ENCODE measurements at places on chromosomes 16 and 17.

DNA sequence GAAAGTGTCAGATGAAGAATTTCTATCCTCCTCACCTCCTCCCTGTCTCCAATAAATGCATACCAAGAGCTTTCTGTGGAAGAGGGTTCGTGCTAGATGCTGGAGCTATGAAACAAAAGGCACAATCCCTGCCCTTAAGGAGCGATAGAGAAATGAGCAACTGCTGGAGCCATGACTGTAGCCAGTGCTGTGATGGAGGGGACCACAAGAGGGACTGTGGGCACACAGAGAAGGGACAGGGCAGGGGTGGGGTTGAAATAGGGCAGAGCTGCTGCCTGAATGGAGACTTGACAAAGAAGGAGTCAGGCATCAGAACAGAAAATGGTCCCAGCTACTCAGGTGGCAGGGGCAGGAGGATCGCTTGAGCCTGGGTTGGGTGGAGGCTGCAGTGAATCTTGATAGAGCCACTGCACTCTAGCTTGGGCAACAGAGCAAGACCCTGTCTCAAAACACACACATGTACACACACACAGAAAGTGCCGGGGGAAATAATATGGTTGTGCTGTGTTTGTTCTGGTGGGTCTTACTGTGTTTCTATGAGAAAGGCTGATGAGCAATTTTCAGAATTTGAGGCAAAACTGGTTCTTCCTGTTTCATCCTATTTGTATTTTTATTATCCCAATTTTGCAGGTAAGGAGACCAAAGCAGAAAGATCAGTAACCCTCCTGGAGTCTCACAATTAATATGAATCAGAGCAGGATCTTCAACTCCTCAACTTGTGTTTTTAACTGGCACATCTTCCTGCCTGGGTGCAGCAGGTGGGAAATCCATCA, 16.5 kb downstream of the TMEM98 start:
- no peak for DNase-seq

DNA sequence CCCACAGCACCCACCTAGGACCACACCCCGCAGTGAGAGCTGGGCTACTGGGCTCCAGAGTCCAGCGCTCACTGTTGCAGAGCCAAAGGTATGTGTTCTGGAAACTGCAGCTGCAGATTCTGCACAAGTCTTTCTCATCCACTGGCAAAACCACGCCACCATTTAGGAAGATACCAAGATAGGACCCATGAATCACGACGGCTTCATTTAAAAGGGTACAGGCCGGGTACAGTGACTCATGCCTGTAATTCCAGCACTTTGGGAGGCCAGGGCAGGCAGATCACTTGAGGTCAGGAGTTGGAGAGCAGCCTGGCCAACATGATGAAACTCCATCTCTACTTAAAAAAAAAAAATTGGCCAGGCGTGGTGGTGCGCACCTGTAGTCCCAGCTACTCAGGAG, 18.8 kb downstream of the FOXF1 start:
- DNase-seq, result no peak

GRCh38 chr16:88005968-88006367, 54.7 kb downstream of the BANP start:
- no peak for DNase-seq

DNA sequence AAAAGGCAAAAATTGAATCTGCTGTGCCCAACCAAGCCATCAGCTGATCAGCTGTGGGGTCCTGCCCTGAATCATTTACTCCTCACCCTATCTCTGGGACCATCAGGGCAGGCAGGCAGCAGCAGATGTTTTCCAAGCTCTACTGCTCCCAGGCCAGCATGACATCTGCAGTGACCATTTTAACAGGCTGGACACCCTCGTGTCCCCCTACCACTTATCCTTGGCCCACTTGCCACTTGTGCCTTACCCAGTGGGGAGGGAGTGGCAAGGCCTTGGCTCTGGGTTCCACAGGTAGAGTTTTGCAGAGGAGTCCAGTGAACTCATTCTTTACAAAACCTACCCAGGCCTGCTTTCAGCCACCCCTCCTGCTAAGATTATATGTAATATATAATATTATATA, 12.0 kb upstream of the CA4 start:
- DNase-seq, result no peak

DNA sequence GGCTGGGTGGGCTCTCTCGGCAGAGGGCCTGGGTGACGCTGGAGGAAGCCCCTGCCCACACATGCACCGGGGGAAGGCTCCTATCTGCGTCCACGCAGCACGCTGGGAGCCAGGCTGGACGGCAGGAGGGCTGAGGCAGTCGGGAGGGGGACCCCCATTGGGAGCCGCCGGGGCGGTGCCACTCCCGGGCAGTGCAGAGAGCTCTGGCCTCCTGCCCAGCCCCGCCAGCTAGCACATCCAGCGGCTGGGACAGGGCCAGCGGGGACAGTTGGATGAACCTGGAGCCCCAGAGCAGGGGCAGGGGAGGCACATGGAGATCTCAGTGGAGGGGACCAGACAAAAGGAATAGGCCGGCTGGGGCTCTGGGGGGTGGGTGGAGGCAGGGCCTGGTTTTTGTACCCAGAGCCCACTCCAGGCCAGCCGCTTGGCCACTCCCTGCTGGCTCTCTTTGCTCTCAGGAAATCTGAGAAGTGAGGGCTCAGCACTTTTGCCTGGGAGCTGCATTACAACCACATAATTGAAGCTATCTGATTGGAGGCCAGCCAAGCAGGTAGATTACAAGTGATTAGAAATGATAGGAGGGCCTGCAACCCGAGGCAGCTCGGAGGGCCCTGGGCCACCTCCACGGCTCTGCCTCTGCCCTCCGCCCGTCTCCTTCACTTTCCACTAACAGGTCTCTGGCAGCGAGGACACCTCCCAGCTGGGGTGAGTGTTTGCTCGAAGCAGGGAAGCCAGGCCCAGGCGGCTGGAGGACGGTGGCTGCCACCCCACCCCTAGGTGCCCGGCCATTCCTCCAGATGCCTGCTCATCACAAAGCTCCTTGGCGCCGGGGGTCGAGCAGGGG, 40.1 kb downstream of the ENGASE start:
- DNase-seq, result no peak

- no peak for DNase-seq
Observed at GRCh38 chr17:39908789-39909352, 9.6 kb downstream of the GSDMB start.

GRCh38 chr17:49910094-49910857, 58.7 kb upstream of the DLX4 start:
- DNase-seq, result no peak

GRCh38 chr16:2487903-2488531, 13.1 kb downstream of the TBC1D24 start:
- no peak for DNase-seq

- no peak for DNase-seq
Observed at GRCh38 chr17:58184308-58184985, 8.1 kb upstream of the EPX start.

DNA sequence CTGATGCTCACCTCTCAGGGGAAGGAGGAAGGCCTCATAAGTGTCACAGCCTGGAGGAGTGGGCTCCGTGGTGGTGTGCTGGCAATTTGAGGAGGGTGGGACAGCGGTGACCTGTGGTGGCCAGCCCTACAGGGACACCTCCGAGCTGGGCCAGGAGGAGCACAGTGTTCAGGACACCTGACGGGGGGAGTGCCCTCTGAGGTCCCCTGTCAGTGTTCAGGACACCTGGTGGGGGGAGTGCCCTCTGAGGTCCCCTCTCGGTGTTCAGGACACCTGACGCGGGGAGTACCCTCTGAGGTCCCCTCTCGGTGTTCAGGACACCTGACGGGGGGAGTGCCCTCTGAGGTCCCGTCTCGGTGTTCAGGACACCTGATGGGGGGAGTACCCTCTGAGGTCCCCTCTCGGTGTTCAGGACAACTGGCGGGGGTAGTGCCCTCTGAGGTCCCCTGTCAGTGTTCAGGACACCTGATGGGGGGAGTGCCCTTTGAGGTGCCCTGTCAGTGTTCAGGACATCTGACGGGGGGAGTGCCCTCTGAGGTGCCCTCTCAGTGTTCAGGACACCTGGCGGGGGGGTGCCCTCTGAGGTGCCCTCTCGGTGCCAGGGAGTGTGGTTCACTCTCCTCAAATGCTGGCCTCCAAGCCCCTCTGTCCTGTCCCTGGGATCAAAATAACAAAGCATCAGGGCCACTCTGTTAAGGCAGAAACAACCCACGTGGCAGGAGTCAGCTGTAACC, 73.4 kb upstream of the ZNF469 start:
- no peak for DNase-seq

DNA sequence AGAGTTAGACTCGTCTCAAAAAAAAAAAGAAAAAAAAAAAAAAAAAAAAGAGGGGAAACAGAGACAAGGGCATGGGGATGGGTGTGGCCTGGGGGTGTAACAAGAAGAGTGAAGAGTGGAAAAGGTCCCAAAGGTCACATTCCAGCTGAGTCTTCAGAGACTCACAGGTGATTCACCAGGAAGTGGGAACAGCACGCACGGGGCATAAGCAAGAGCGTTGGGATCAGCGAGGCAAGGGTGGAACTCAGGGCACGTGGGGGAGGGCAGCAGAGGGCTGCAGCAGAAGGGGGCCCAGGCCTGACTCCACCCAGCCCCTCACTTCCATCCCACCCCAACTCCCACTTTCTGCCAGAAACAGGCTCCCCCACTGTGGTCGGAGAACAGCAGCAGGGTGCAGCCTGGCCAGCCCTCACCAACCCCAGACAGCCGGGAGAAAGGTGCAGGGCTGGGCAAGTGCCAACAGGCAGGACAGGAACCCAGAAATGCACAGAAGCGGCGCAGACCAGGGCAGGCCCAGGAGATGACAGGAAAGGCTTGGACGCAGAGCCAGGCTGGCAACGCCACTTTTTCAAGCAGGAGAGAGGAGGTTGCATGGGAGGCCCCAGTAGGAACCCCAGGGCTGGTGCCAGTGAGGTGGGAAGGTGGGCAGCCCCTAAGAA, 3.3 kb downstream of the MEAK7 start:
- DNase-seq, result no peak

- DNase-seq, result no peak
Observed at GRCh38 chr17:68482576-68483041, 25.3 kb upstream of the WIPI1 start.

DNA sequence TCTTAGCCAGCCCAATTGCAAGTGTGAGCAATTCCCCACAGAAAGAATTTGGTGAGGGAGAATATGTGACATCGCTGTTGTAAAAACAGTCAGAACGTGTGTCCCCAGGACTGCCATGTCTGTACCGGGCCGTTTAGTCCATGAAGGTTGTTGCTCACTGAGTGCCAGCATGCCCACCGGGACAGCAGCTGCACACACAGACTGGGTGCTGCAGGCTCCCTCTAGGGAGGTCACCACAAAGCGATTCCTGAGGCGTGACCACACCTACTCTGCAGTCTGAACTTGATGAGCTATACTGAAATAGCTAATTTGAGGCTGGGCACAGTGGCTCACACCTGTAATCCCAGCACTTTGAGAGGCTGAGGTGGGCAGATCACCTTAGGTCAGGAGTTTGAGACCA, 44.1 kb upstream of the ADORA2B start:
- DNase-seq, result no peak

GRCh38 chr16:86642087-86642486, 63.7 kb downstream of the FOXL1 start:
- no peak for DNase-seq

DNA sequence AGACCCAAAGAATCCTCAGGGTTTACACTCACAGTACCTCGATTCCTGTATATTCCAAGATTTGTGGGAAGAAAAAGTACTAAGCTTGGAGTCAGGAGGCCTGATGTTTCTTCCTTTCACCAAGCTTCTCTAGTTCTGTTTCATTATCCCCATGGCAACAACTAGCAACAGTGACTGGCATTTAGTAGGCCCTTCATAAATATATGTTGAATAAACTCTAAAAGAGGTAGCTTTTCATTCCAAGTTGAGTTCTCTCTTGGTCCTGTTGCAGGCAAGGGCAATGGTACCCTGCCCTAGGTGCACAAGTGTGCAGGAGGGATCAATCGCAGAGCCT, 527 bp upstream of the UBE2Z start:
- no peak for DNase-seq

- DNase-seq, result peak; percentile 87
Observed at GRCh38 chr17:77404812-77405581, 264.2 kb downstream of the SEC14L1 start.

DNA sequence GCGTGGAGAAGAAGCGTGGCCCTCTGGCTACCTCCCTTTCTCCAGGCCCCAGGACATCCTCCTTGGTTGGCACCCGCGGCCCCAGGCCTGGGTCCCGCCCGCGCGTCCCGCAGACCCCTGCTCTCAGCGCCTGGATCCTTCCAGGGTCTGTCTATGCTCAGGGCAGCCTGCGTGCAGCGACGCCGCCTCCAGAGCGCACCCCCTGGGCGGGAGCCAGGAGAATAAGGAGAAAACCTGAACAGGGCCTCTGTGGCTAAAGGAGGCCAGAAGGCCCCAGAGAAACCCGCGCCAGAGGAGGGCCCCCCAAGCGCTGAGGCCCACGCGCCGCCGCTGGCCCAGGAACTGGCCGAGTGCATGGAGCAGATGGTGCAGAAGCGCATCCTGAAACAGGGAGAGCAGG, 40.4 kb upstream of the DNAJA2 start:
- DNase-seq, result no peak

DNA sequence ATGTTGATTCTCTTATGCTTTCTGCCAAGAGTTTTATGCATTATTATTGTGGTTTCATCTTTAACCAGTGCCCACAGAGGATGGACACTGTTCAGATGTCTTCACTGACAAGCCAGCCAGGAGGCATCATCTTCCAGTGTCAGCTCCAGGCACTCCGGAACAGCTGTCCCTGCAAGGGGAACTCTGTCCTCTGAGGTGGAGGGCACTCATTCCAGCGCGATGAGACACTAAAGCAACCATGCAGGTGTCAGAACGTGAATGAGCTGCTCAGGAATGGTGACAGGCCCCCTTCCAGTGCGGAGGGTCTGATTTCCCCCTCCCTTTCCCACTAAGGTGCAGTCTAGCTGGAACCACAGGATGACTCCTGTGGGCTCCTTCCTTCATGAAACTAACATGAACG, 117.5 kb downstream of the NOG start:
- DNase-seq, result no peak

GRCh38 chr17:35089586-35090296, 26.2 kb upstream of the RFFL start:
- DNase-seq, result no peak

DNA sequence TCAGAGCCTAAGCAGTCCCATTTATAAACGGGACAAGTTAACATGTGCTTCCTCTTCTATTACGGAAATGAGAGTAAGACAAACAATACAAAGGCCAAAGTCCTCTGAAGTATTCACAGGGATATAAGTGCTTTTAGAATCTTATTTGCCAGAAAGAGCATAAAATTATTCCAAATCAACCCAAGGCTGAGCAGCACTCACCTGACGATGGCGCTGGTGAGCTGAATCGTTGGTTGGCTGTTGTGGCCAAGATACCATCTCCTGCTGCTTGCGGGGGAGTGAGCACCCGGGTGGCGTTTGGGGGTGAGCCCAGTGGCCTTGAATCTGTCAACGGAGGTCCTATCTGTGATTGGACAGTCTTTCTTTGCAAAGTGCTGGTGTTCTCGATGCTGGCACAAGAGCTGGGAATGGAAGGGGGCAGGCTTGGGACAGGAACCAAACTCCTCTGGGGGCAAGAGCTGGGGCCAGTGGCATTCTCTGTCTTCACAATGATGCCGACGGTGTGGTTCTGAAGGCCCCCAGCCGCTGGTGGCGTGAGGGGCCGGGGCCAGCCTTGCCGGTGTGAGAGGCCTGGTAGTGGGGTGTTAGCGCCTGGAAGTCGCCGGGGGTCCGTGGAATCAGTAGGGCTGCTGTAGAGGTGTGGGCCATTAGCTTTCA, 9.5 kb upstream of the DHRS13 start:
- DNase-seq, result peak; percentile 22
